ENCODE measurements at places on chromosomes 4 and X.
A peak's percentile ranks its signal among the peaks of the same experiment; 100 is the strongest.

DNA sequence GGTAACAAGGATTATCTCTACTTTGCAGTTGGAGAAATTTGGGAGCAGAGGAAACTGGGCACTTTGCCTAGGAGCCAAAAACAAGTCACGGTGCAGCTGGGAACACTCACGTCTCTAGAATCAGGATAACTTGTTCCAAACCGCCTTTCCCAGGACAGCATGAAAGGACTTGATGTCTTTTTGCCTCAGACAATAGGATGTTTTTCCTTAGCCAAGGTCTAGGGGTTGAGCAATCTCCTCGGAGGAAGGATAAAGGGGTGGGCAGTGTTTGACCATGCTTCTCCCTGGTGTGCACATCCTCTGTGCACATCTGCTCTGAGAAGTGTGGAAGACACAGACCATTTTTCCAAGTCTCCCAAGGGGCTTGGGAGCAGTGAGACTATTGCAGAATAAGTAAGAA, 1.7 kb upstream of the SPARCL1 start:
- DNase-seq = no peak

DNA sequence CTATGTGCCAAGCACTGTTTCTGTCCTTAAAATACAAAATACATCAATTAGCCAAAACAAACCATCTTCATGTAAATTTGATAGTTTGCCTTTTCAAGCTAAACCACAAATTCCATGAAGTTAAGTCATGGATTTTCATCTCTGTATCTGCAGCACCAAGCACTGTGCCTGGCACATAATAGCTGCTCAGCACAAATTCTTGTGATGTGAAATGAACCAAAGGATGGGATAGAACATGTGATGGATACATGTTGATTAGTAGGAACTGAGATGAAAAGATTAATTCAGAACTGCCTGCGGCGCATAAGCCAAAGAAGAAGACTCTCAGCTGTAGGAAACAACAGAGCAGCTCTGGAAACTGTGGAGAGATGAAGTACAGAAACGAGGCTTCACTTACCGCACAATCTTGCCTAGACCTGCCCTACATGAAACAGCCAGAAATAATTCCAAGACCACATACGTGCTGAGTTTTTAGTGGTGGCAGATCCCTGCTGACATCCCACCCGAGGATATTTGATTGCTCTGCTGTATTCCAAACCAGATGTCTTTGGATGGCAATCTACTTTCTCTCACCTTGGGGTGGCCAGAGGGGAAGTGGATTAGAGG, 40.9 kb upstream of the DCLK2 start:
- no peak for DNase-seq

DNA sequence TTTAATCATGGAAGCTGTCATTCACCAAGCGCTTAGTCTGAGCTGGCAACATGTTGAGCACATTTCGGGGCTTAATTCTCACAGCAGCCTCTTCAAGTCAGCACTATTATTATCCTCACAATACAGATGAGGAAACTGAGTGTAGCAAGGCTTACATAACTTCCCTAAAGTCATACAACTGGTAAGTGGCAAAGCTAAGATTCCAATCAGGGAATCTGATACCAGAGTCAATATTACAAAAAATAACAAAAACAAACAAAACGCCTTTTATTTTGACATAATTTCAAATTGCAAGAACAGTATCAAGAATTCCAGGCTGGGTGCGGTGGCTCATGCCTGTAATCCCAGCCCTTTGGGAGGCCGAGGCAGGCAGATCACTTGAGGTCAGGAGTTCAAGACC, 120.4 kb upstream of the DUSP21 start:
- DNase-seq = no peak

DNA sequence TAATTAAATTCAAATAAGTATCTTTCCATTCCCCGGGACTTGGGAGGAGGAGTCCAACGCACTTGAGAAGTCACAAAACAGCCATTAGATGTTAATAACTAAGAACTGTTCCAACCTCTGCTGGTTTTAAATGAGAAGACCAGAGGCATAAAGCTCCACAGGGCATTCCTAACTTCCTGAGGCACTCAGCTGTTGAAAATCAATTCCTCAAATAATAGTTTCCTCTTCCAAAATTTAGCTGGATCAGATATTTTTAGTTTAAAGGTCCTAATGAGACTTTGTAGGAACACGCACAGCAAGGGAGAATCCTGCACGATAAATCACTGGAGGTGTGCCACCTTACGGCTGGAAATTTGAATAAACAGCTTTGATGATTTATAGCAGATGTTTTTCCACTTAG, 504.3 kb upstream of the ZFP42 start:
- no peak for DNase-seq

DNA sequence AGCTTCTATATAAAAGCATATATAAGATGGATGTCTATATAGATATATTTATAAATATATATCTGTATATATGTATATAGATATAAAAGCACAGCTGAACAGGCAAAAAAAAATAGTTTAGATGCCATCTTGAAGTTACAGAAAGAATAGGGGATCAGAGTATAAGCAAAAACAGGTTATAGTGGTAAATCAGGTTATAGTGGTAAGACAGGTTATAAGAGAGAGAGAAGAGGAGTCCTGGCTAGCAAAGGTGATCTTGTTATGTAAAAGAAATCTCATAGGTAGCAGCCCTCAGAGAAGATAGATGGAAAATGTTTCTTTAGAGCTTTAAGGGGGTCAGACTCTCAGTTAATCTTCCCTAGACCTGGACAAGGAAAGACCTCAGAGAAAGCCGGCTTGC, 1263.1 kb downstream of the PCDH7 start:
- no peak for DNase-seq

- DNase-seq = no peak
These were observed 70.8 kb downstream of the ANXA3 start for GRCh38 chr4:78622253-78622979.

DNA sequence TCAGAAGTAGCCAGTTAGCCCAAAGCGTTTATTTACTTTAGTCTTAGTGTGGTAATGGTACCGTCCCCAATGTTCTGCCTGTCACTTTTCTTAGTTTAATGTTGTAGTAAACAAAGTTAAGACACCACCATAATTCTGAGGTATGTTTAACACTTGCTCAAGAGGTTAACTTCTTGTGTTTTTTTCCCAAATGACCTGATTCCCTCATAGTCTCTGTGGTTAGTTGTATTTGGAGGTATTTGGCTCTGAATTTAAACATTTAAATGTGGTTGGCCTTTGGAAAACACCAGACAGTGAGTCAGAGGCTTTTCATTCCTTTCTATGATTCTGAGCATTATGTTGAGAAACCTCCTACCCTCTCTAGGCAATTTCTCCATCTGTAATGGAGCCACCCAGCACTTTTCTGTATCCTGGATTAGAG, 47.9 kb downstream of the CXCL1 start:
- no peak for DNase-seq

GRCh38 chrX:135740681-135741149, 27.3 kb downstream of the CT45A1 start:
- DNase-seq = peak; percentile 51

GRCh38 chr4:36556984-36557383, 275.6 kb downstream of the DTHD1 start:
- DNase-seq = no peak

GRCh38 chrX:47514533-47515235, 31.7 kb upstream of the ZNF41 start:
- DNase-seq = no peak

DNA sequence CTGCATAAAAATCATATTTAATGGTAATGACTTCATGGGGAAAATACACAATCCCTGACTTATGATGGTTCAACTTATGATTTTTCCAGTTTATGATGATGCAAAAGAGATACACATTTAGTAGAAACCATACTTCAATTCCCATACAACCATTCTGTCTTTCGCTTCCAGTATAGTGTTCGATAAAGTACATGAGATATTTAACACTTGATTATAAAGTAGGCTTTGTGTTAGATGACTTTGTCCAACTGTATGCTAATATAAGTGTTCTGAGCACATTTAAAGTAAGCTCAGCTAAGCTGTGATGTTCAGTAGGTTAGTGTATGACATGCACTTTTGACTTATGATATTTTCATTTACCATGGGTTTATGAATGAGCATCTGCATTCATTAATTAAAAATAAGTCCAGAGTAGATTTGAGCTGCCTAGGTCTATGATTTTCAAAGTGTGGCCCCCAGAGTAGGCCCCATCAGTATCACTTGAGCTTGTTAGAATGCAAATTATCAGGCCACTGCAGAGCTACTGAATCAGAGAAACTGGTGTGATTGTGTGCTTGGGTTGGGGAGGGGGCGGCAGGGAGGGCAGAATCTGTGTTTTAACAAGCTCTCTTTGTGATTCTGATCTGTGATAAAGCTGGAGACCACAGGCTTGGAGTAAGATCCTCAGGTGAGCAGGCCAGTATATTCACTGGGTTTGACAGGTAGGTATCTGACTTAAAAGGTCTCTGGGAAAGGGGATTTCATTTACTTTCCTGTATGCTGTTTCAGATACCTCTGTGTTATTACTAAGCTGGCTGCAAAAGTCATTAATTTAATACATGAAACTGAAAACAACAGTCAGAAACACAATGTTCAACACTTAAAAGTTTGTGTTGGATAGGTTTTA, 8.4 kb downstream of the ATP10D start:
- DNase-seq = no peak

- DNase-seq = no peak
These were observed 78.7 kb downstream of the CLNK start for GRCh38 chr4:10605746-10606482.

GRCh38 chrX:74277846-74278245, 26.1 kb upstream of the ZCCHC13 start:
- no peak for DNase-seq

GRCh38 chr4:90883519-90883918, 756.3 kb downstream of the CCSER1 start:
- DNase-seq = no peak

DNA sequence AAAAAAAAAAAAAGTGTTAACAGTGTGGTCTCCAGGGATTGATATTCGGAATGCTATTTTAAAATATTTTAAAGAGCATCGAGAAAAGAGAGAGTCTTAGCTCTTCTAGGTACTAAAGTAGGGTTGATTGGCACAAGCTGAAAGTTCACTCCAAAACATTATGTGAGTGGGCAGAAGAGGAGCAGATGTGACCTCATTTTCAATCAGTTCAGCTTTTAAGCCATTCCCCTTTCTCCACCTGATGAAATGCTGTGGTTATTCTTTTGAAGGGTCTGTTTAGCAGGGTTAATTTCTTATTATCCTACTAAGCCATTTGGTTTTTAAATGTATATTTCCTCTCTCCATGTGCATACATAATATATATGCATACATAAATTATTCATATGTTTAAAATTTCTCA, 69.2 kb downstream of the GALNT7 start:
- DNase-seq = no peak

- DNase-seq = no peak
These were observed 23.1 kb upstream of the SLC9A7 start for GRCh38 chrX:46782034-46782433.

- DNase-seq = no peak
These were observed 58.1 kb upstream of the BCOR start for GRCh38 chrX:40155589-40156469.

- no peak for DNase-seq
These were observed 163.0 kb downstream of the EFNB1 start for GRCh38 chrX:68991691-68992345.

- no peak for DNase-seq
These were observed 23.5 kb upstream of the IRAK1 start for GRCh38 chrX:154043003-154043763.

- DNase-seq = no peak
These were observed 2.9 kb upstream of the ATOH1 start for GRCh38 chr4:93825551-93826216.

- DNase-seq = no peak
These were observed 12.1 kb downstream of the LETM1 start for GRCh38 chr4:1843852-1844251.

DNA sequence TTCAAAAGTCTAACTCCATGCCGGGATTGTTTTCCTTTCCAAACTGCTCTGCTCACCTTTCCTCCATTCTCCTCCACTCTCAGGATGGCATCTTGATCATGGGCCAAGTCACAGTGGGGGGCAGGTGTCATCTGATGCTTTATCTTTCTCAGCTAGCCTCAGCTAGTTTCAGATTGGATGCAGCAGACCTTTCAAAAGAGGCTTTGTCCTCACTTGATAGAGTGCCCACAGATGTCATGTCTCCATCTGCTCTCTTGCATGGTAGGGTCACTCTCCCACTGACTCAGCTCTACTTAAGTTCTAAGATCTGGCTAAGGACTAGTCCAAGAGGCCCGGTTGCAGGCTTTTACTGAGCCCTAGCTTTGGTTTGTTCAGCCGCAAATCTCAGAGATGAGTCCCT, 341.8 kb upstream of the GALNT7 start:
- DNase-seq = no peak

DNA sequence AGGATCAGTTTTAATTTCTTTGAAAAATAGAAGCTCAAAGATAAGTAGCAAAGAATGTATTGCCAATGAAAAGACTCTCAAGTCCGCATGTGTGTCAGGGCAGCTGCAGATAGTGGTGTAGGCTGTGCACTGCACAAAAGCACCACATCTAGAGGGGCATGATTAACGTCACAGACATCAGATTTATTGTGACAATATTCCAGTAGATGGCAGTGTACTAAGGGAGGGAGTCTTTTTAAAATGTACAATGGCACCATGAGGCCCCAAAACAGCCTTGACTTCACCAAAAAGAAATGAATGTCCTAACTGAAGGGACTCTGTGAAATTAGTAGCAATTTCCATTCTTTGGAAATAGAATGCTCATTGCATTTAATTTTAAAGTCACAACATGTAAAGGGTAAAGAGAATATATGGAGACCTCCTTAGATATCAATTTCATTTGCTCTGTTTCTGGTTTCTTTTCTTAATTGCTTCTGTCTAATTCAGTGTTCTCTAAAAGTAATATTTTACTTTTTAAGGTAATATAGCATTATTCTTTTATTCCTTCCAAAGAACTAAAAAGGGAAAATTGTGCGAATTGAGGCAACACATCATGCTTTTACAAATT, 98.4 kb downstream of the ZNF827 start:
- DNase-seq = no peak

DNA sequence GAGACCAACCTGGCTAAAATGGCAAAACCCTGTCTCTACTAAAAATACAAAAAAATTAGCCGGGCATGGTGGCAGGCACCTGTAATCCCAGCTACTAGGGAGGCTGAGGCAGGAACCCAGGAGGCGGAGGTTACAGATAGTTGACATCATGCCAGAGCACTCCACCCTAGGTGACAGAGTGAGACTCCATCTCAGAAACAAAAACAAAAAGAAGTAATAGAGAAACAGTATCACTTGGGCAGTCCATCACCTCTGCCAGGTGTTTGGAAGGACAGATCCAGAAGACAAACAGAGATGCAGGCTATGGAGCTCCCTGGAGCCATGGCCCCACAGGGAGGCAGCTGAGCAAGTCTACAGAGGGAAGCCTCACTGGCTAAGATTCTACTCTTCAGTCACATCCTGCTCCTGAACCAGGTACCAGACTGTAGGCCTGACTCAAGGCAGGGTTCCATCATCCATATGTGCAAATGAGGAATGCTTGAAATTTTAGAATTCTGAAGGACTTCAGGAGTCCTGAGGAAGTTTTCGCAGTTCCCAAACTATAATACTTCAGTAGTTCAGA, 81.4 kb upstream of the CPEB2 start:
- DNase-seq = no peak

DNA sequence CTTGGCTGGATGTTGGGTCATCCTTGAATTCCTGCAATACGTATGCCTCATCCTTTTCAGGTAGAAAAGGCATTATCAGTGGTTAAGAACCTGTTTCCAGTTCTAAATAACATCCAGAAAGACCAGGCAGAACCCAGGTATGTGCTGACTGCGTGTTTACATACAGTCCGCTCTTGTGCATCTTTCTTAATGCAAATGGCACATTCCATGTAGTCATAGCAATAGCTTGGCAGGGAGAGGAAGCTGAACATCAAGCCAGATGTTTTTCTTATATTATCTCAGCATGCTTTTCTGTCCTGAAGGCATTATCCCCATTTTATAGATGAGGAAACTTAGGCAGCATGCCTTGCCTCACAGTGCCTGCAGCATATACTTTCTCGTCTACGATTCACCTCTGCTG, 2.1 kb downstream of the DCLK2 start:
- DNase-seq = no peak
